Stomach (tissue), 19 donors: ENCODE measurements at places on chromosomes 11 and 22. TPM values are rescaled to one million over a fixed set of nuclear protein-coding genes. Genes with fewer than 3 reads are reported as not detected.
A peak's percentile ranks its signal among the peaks of the same experiment; 100 is the strongest.

NAALADL1 gene
- total RNA-seq: 31.0 TPM

MDK gene
- 151 TPM for total RNA-seq

FGF4 gene
- not detected for total RNA-seq

MS4A18 gene
- total RNA-seq: not detected

RIBC2 gene
- 0.45 TPM for total RNA-seq

SPDYC gene
- total RNA-seq: not detected

SYNGR1 gene
- 5.2 TPM for total RNA-seq

MADD gene
- 131 TPM for total RNA-seq

LRP4 gene
- 10.8 TPM for total RNA-seq

GRCh38 chr11:75548595-75549272 is 13.3 kb upstream of the SERPINH1 start:
- no peak overlapping the region for H3K27ac ChIP-seq
- H3K4me3 ChIP-seq: no peak overlapping the region
- peaks cover 5% of the 10 kb centered on the region for H3K4me1 ChIP-seq
- DNase-seq: no peak
- H3K27me3 ChIP-seq: peaks cover 13% of the 10 kb centered on the region
- no peaks in the 10 kb centered on the region for H3K36me3 ChIP-seq

- no peak overlapping the region for H3K27ac ChIP-seq
- no peaks in the 10 kb centered on the region for H3K4me1 ChIP-seq
- H3K36me3 ChIP-seq: no peaks in the 10 kb centered on the region
Observed at GRCh38 chr11:40683010-40683409, 776.4 kb downstream of the LRRC4C start.

DNA sequence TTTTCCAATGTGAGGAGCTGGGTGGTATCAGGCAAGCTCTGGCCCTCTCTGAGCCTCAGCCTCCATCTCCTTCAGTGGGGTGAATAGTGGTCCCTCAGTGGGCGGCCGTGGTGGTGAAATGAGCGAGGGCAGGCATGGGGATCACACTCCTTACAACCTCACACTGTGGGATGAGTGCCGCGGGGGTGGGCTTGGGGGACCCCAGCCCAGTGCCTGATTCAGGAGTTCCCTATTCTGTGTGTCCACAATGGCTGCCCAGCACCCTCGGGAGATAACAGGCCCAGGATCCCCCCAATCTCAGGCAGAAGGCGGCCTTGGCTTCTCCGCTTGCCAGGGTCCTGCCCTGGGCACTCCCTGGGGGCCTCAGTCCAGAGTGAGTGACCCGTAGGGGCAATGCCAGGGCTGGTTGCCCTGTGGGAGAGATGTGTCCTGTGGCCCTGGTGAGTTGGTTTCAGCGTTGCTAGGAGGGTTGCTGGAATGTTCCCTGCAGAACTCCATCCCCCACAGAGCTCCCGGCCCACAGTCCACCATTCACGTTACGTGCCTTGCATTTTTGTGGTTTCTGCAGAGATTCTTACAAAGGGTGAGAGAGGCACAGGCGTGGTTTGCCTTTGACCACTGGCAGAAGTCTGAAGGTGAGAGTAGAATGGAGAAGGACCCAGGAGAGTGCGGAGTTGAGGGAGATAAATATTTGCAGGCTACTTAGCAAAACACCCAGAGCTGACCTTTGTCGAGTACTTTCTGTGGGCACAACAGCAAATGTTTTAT is 2.9 kb downstream of the ALDH3B1 start:
- peak overlapping the region; percentile 86 for H3K27ac ChIP-seq
- H3K4me3 ChIP-seq: no peak overlapping the region
- H3K36me3 ChIP-seq: no peaks in the 10 kb centered on the region
- peaks cover 76% of the 10 kb centered on the region for H3K4me1 ChIP-seq
- no peak for DNase-seq

GRCh38 chr11:81744336-81745116 is 989.1 kb downstream of the FAM181B start:
- no peaks in the 10 kb centered on the region for H3K36me3 ChIP-seq
- DNase-seq: no peak
- no peaks in the 10 kb centered on the region for H3K4me1 ChIP-seq
- H3K27me3 ChIP-seq: no peaks in the 10 kb centered on the region
- no peak overlapping the region for H3K4me3 ChIP-seq
- H3K27ac ChIP-seq: no peak overlapping the region

DNA sequence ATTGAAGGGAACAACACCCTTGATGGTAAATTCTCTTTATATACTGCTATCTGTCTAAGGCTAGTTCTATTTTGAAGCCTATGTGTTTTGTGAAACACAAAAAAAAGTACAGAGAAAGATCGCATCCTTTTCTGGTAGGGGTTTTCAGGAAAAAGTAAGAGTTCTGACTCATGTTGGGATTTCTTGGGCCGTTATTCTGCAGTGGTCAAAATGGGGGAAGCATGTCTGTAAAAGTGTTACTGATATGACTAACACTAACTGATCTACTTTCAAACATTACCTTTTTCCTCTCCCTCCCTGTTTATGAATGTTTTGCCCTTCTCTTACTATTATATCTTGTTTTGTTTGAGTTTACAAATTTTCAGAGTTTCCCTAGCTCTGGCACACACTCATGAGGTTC is 53.9 kb downstream of the CTNND1 start:
- no peak for DNase-seq
- H3K4me1 ChIP-seq: peaks cover 6% of the 10 kb centered on the region

DNA sequence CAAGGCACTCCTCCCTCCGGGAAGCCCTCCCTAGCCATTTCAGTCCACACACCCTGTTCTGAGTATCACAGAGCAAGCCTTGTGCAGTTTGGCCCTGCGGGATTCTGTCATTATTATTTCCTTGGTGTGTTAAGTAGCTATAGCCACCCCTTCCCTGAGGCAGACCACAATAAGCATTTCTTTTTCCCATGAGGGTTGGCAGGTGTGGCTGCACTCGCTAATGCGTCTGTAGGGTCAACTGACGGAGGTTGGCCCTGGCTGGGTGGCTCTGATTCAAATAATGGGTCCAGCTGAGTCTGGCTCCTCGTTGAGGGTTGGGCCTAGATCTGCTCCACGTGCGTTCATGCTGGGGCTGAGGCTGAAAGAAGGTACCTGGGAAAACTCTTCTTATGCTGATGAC is 5.1 kb downstream of the F2 start:
- H3K4me3 ChIP-seq: no peak overlapping the region
- no peaks in the 10 kb centered on the region for H3K27me3 ChIP-seq
- peak; percentile 26 for DNase-seq
- peaks cover 1% of the 10 kb centered on the region for H3K4me1 ChIP-seq
- no peak overlapping the region for H3K27ac ChIP-seq

GRCh38 chr11:96179905-96180304 is 163.1 kb downstream of the MAML2 start:
- H3K36me3 ChIP-seq: no peaks in the 10 kb centered on the region
- no peak overlapping the region for H3K27ac ChIP-seq
- no peak for DNase-seq
- no peaks in the 10 kb centered on the region for H3K4me1 ChIP-seq
- no peaks in the 10 kb centered on the region for H3K27me3 ChIP-seq

GRCh38 chr11:56886455-56886854 is 102.3 kb upstream of the OR5AK2 start:
- DNase-seq: peak; percentile 38
- H3K36me3 ChIP-seq: no peaks in the 10 kb centered on the region
- no peaks in the 10 kb centered on the region for H3K27me3 ChIP-seq
- H3K4me1 ChIP-seq: peaks cover 7% of the 10 kb centered on the region
- peak overlapping the region; percentile 32 for H3K27ac ChIP-seq
- no peak overlapping the region for H3K4me3 ChIP-seq

GRCh38 chr11:1562469-1563148 is 9.5 kb downstream of the DUSP8 start:
- no peak overlapping the region for H3K27ac ChIP-seq
- peaks cover 28% of the 10 kb centered on the region for H3K36me3 ChIP-seq
- H3K4me3 ChIP-seq: no peak overlapping the region

DNA sequence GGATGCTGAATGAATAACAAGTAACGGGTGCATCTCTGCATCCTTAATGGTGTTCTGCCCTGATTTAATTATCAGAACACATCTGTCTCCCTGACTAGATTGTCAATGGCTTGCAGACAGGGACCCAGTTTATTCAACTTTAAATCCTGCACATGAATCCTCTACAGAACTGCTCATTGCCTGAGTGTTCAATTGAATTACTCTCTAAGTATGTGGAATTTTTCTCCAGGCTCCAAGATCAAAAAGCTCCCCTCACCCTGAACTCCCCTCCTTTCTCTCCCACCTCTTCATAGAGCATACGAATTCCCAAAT is 11.8 kb downstream of the MB start:
- no peak overlapping the region for H3K4me3 ChIP-seq
- no peak for DNase-seq
- peaks cover 22% of the 10 kb centered on the region for H3K4me1 ChIP-seq
- H3K27ac ChIP-seq: no peak overlapping the region
- no peaks in the 10 kb centered on the region for H3K27me3 ChIP-seq

GRCh38 chr22:49100773-49101172 is 726.9 kb downstream of the BRD1 start:
- peaks cover 4% of the 10 kb centered on the region for H3K27me3 ChIP-seq
- H3K4me3 ChIP-seq: no peak overlapping the region
- no peaks in the 10 kb centered on the region for H3K4me1 ChIP-seq
- DNase-seq: no peak
- no peak overlapping the region for H3K27ac ChIP-seq

DNA sequence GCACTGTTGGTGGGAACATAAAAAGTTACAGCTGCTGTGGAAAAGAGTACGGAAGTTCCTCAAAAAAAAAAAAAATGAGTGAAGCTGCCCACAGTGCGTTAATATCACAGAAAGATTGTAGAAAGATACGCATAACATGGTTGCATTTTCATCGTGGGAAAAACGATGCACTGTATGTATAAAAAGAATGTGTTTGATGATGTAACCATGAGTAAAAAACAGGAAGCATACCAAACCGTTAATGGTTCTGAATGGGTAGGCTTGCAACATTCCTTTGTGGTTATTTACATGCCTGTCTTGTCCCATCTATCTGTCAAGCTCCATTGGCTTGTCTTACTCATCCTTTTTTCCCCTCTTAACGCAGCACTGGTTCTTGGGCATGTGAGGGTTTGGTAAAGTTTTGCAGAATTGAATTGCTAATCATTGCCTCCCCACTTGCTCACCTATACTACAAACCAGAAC is 33.8 kb upstream of the DKK3 start:
- peaks cover 18% of the 10 kb centered on the region for H3K4me1 ChIP-seq
- no peaks in the 10 kb centered on the region for H3K27me3 ChIP-seq
- no peak for DNase-seq
- no peaks in the 10 kb centered on the region for H3K36me3 ChIP-seq

GRCh38 chr11:134512571-134513538 is 100.8 kb upstream of the B3GAT1 start:
- H3K36me3 ChIP-seq: no peaks in the 10 kb centered on the region
- no peaks in the 10 kb centered on the region for H3K4me1 ChIP-seq
- H3K27me3 ChIP-seq: peaks cover 34% of the 10 kb centered on the region
- DNase-seq: peak; percentile 23
- H3K27ac ChIP-seq: no peak overlapping the region
- no peak overlapping the region for H3K4me3 ChIP-seq

GRCh38 chr22:35678836-35679235 is 30.6 kb downstream of the APOL6 start:
- no peaks in the 10 kb centered on the region for H3K36me3 ChIP-seq
- DNase-seq: no peak
- H3K4me1 ChIP-seq: no peaks in the 10 kb centered on the region
- H3K27me3 ChIP-seq: no peaks in the 10 kb centered on the region
- no peak overlapping the region for H3K27ac ChIP-seq

DNA sequence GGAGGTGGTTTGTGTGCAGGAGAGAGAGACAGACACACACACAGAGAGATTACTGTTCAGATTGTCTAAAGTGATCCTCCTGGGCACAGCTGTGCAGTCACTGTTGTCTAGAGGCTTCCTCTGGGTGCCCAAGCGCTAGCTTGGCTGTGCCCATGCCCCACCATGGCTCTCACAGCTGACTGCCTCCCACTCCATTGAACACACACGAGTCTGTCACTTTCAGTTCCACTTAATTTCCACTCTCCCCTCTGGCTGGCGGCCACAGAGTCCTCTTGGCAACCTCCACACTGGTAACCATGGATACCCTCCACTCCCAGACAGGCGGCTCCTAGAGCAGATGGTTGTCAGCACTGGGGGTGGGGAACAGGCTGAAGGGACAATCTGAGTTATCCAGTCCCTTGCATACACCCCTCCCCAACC is 29.1 kb downstream of the MAP6 start:
- no peaks in the 10 kb centered on the region for H3K27me3 ChIP-seq
- H3K27ac ChIP-seq: no peak overlapping the region
- H3K4me1 ChIP-seq: peaks cover 10% of the 10 kb centered on the region
- DNase-seq: peak; percentile 66

- H3K27me3 ChIP-seq: no peaks in the 10 kb centered on the region
- DNase-seq: peak; percentile 28
- peak overlapping the region; percentile 5 for H3K27ac ChIP-seq
- H3K4me3 ChIP-seq: no peak overlapping the region
- H3K36me3 ChIP-seq: no peaks in the 10 kb centered on the region
- peaks cover 12% of the 10 kb centered on the region for H3K4me1 ChIP-seq
Observed at GRCh38 chr11:19753451-19754106, 40.9 kb downstream of the NAV2 start.

DNA sequence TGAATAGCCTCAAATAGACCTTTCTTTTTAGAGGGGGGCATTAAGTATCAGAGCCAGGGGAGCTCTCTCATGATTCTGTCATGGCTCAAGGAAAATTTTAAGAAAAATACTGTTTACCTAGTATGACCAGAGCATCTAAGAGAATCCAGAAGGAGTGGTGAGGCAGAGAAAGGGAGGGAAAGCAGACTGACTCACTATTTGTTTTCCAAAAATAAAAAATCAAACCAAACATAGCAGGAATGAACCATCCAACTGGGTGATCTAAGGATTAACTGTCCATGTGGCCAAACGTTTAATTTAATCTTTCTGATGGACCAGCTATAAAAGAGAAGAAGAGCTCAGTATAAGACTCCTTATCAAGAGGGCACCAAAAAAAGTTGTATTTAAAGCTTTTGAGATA is 70.8 kb downstream of the GAB2 start:
- H3K27ac ChIP-seq: no peak overlapping the region
- no peaks in the 10 kb centered on the region for H3K27me3 ChIP-seq
- peaks cover 31% of the 10 kb centered on the region for H3K4me1 ChIP-seq

GRCh38 chr11:45412051-45412471 is 125.9 kb upstream of the SYT13 start:
- DNase-seq: no peak
- peaks cover 65% of the 10 kb centered on the region for H3K27me3 ChIP-seq
- H3K27ac ChIP-seq: no peak overlapping the region
- H3K4me3 ChIP-seq: no peak overlapping the region
- H3K36me3 ChIP-seq: no peaks in the 10 kb centered on the region

- no peak overlapping the region for H3K4me3 ChIP-seq
- no peak for DNase-seq
- no peaks in the 10 kb centered on the region for H3K36me3 ChIP-seq
- no peak overlapping the region for H3K27ac ChIP-seq
- H3K27me3 ChIP-seq: peaks cover 21% of the 10 kb centered on the region
Observed at GRCh38 chr11:44506375-44507016, 59.0 kb upstream of the CD82 start.

DNA sequence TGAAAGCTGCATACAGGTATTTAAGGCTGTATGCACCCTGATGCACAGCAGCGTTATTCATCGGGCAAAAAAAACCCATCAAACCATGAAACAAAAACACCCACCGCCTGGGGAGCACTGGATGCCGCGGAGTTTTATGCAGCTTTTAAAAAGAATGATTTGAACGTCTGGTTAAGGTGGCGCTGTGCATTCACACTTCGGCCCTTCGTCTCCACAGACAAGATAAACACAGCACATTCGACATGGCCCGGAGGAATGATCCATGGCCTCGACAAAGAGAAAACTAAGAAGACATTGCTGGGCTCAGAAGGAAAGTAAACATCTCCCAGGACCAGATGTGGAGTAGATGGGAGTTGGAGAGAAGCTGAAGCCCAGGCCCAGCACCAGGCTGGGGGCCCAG is 40.8 kb upstream of the GAL start:
- H3K27me3 ChIP-seq: peaks cover 9% of the 10 kb centered on the region
- no peak overlapping the region for H3K27ac ChIP-seq
- no peaks in the 10 kb centered on the region for H3K36me3 ChIP-seq
